ENCODE measurements at places on chromosomes 7 and 10.

- DNase-seq = no peak
Measured at GRCh38 chr7:103996639-103997038, 7.2 kb upstream of the RELN start.

GRCh38 chr10:93671042-93671441 is 31.4 kb downstream of the FRA10AC1 start:
- DNase-seq = no peak

GRCh38 chr10:7188456-7189050 is 222.3 kb downstream of the SFMBT2 start:
- no peak for DNase-seq

- DNase-seq = no peak
Measured at GRCh38 chr7:81074406-81074805, 155.6 kb upstream of the SEMA3C start.

GRCh38 chr7:3063016-3063753 is 19.5 kb upstream of the CARD11 start:
- peak; percentile 75 for DNase-seq

GRCh38 chr7:133117452-133117851 is 35.6 kb upstream of the CHCHD3 start:
- no peak for DNase-seq

DNA sequence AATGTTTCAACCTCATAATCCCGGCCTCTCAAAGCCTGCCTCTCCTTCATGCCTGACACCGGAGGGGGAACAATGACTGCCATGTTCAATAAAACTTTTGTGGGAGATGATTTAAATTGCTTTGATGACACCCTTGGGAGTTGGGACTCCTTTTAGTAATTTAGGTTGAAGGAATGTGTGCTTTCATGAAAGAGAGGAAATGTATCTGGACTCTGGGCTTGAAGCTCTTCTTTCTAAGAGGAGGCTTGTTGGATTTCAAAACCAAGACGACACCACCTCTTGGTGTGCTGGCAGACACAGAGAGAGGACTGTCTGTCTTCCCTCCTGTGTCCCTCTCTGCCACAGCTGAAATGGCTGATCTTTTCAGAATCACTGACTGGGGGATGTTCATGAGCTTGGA is 168.1 kb downstream of the GALNT17 start:
- no peak for DNase-seq

DNA sequence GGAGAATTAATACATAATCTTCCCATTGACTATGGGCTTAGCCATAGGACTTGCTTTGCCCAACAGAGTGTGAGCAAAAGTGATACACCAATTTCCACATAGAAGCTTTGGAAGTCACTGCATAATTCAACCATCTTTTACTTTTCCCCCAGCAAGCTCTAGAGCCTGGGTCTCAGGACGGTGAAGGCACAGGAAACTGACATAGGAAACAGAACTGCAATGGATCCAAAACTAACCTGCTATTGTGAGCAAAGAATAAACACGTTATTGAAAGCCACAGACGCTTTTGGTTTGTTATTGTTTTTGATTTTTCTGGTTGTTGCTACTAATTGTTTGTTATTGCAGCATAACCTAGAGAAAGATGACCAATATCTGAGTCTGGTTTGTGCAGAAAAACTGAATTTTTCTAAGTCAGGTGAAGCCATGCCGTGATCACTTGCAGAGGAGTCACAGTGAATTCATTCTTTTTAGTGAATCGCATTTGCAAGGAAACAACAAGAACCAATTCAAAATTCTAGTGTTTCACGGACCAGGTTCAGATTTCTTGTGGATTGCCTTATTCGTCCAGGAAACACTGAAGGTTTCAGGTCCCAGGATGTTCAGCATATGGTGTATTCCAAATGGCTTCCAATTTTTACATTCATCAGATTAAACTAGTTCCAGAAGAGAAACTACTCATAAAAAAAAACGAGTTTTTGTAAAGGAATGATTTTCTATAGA is 52.8 kb downstream of the CUBN start:
- no peak for DNase-seq

- no peak for DNase-seq
Measured at GRCh38 chr7:43467406-43467805, 115.5 kb upstream of the STK17A start.

Measured in CD4-positive, alpha-beta T cell treated with Interleukin-21 for 1 hour (primary cell).